Left renal pelvis (tissue), 4 donors: ENCODE measurements at places on chromosomes 2 and 18. TPM values are rescaled to one million over a fixed set of nuclear protein-coding genes. Genes with fewer than 3 reads are reported as not detected.

DCDC2C gene
- polyA plus RNA-seq, result 1.3 TPM

DNA sequence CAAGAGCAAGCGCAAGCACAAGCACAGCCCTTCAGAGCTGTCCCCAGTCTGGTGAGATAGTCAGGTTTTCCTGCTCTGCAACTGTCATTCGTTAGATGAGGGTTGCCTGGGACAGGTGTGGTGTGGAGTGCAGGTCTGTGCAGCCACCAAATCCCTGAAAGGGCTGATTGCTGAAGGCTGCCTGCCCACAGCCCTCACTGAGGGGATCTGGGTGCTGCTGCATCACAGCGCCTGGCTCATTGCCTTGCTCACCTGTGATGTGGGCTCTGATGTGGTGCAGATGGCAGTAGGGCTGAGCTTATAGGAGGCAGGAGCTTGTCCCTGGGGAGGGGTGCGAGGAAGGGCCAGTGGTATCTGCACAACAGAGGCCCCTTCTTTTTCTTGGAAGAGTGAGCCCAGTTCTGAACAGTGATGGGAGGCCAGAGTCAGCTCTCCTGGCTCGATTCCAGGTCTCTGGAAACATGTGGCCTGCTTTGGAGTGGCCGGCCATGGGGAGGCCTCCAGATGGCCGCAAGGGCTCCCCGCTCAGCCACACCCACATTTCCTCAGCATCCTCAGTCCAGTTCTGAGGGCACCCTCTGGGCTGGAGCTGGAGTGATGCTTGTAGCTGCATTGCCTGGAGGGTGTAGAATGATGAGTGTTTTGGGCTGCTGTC lies 11.4 kb downstream of the UBE2F start:
- DNase-seq, result no peak

DNA sequence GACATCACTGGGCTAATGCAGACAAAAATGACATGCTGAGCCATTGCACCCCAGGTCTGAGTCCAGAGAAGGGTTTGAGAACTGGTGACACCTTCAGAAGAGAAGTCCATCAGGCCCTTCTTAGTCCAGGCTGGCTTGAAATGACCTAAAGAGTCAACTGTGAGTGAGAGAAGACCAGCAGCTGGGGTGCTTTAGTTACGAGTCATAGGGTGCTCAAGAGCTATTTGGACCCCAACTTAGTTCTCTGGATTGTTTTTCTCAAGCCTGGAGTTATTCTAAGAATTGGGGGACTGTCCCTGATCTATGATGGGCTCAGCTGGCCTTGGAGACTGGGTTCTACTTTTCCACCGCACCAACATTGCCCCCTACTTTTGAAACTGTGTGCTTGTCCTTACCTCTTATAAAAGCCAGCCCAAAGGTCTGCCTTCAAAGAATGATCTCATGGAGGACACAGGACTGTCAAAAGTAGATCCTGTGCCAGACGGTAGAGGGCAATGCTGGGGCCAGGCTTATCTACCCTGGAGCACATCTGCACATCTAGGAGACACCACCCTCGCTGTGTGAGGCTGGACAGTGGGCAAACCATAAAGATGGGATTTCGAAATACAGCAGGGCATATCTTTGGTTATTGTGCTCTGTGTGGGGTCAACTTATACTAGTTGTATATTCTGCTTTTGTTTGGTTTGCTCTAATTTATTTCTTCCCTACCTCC lies 333.0 kb upstream of the SLC14A2 start:
- DNase-seq, result no peak

SCYGR4 gene
- not detected for polyA plus RNA-seq

DNA sequence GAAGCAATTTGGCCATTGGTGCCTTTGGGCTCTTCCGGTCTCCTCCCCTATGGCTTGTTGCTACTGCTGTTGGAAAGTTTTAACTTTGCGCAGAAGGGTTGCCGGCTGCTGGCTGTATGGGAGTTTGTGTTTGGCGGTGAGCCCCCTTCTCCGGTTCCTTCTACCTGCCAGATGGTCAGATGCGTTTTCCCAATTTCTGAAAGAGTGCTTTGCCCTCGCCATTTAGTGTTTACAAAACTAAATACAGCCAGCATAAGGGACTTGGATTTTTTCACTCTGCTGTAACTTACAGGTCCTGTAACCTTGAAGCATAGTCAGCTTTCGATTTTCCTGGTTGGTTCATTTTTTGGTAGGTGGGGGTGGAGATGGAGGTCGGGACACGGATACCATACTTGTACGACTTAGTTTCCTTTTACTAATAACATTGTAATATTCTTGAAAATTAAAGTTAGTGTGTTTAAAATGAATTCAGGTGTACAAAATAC lies 604 bp downstream of the COQ10B start:
- DNase-seq, result peak; percentile 58

GRCh38 chr2:182078988-182079602 lies 93.4 kb downstream of the PPP1R1C start:
- DNase-seq, result no peak

ITGB6 gene
- 18.1 TPM for polyA plus RNA-seq

- no peak for DNase-seq
These were observed 25.3 kb downstream of the SCG2 start for GRCh38 chr2:223576873-223577272.
